ENCODE measurements at places on chromosomes 2 and 18.

DNA sequence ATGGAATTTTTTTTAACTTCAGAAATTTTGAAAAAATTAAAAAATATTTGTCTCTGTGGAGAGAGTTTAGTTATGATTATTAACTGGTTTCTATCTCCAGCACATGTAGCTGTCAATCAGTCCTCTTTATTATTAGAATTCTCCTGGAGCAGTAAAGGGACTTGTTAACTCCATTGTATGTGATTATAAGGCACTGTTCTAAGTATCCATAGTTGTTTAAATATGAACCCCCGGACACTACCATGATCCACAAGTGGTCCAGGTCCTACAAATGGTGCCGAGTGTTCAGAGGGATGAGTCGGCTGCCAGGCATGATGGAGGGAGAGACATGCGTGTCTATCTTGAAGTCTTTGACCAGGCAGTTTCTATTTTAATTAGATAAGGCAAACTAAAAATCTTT is 492 bp downstream of the CHRNA1 start:
- no peak for DNase-seq

- DNase-seq = no peak
These were observed 13.2 kb upstream of the SERTAD2 start for GRCh38 chr2:64666810-64667438.

GRCh38 chr2:8572712-8573233 is 109.1 kb upstream of the ID2 start:
- no peak for DNase-seq

DNA sequence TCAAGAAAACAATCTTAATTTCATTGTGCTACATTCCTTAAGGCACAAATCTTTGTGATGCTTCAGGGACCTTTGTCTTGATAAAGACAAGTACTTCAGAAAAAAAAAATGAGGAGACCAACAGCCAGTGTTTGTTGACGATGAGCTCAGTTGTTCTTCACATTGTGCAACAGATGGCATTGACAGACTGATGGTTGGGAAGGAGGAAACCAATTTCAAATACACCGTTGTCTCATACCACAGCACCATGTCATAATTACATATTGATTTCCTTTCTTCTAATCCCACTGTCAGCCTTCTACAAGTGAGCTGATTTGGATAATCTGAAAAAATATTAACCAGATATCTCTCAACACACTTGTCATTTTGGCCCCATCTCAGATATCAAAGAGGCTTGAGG is 53.7 kb upstream of the GRB14 start:
- no peak for DNase-seq

DNA sequence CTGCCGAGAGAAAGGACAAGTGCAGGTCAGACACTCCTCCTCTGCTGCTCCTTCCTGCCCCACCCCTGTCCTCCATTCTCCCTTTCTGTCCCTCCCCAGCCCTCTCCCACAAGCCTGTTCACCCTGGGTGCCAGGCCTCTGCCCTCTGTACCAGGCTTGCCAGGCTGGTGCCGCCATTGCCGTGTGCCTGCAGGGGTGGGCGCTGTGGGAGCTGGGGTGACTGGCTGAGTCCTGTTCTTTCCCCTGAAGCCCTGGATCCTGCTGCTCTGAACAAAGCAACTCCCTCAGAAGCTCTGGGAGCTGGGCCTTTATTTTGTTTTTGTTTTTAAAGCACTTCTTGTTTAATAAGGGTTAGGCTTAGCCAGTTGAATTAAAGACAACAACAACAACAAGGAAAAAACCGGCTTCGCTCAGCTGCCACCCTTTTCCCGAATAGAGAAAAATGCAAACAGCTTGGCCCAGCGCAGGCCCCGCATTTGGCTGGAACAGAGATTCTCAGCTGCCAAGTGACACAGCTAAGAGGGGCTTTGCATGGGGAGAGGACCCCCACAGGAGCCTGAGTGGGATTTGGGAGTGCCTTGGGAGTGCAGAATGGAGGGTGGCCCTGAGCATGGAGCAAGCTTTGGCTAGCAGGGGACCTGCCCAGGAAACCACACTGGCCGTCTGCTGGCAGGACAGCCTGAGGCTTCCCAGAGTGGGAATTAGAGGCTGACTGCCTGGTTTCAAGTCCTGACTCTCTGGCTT is 9.1 kb downstream of the PCARE start:
- no peak for DNase-seq

- DNase-seq = peak; percentile 25
These were observed 6.7 kb downstream of the GFPT1 start for GRCh38 chr2:69380072-69380917.

DNA sequence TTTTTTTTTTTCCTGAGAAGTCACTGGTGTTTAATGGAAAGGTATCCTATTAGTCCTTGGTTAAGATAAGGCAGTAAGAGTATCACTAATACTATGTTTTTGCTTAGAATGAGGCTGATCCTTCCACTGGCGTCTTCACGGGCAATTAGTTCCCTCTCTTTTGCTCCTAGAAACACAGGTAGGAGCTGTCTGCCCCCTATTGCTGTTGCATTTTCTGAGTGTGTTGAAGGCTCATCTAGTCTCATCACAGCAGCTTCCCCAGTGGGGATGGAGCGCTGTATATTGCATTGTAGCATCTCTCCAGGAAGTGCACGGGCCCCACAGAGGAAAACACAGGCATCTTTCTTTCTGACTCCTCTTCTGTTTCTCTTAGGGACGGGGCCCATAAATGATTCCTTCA is 145.0 kb downstream of the NAPG start:
- no peak for DNase-seq

DNA sequence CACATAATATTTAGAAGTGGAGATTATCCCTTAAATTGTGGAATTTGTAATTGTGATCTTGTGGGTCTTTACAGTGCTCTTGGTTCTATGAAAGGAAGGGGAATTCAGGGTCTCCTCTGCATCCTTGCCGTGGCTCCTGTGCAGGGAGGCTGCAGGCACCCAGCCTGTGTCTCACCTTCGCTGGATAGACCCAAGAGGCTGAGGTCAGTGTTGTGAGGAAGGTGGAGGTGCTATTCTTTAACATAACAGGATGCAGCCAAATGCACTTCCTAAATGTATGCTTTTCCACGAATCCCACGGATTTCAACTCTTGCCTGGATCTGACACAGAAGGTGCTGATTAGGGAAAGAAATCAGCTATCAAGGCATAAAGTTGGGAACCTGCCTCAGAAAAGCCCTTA is 69.5 kb downstream of the TMEM18 start:
- DNase-seq = no peak

DNA sequence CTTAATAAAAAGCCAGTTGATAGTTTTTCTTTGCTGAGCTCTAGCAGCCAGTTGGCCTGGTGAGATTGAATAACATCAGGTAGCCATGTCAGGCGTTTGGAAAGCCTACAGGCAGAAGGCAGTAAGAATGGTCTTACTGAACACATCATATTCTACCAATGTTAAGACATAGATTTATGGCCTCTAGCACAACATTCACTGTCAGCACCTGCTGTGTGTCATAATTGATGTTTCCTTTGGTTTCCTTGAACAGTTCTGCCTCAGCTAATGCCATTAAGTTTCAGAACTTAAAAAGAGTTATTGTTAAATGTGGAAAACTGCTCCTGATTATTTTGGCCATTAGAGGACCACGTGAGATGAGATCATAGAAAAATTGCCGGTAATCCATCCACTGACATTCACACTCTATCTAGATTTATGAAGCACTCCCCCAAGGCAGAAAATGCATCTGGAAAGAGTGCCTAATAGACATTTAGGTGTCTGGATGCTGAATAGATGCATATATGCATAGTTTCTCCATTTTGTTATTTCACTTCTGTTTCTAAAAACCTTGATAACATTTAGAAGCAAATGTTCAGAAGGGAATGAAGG is 434.7 kb downstream of the PTPRM start:
- no peak for DNase-seq
